ENCODE measurements at places on chromosomes 12 and 14.

DNA sequence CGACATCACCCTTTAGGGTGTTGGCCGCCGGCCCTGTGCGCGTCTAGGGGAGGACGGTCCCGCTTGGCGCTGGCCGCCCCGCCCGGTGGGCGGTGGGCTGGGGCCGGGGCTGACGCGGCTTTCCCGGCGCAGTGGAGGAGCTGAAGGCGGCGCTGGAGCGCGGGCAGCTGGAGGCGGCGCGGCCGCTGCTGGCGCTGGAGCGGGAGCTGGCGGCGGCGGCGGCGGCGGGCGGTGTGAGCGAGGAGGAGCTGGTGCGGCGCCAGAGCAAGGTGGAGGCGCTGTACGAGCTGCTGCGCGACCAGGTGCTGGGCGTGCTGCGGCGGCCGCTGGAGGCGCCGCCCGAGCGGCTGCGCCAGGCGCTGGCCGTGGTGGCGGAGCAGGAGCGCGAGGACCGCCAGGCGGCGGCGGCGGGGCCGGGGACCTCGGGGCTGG, 3.6 kb downstream of the TNFAIP2 start:
- no peak for DNase-seq

DNA sequence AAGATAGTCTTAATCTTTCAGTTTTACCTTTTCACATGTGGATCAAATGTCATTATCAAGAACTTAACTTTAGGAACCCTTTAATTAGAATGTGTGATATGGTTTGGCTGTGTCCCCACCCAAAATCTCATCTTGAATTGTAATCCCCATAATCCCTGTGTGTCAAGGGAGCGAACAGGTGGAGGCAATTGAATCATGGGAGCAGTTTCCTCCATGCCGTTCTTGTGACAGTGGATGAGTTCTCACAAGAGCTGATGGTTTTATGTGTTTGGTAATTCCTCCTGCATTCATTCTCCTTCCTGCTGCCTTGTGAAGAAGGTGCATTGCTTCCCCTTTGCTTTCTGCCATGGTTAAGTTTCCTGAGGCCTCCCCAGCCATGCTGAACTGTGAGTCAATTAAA, 160.6 kb downstream of the MON2 start:
- DNase-seq, result no peak

- no peak for DNase-seq
These were observed 32.4 kb upstream of the HELB start for GRCh38 chr12:66269757-66270383.

DNA sequence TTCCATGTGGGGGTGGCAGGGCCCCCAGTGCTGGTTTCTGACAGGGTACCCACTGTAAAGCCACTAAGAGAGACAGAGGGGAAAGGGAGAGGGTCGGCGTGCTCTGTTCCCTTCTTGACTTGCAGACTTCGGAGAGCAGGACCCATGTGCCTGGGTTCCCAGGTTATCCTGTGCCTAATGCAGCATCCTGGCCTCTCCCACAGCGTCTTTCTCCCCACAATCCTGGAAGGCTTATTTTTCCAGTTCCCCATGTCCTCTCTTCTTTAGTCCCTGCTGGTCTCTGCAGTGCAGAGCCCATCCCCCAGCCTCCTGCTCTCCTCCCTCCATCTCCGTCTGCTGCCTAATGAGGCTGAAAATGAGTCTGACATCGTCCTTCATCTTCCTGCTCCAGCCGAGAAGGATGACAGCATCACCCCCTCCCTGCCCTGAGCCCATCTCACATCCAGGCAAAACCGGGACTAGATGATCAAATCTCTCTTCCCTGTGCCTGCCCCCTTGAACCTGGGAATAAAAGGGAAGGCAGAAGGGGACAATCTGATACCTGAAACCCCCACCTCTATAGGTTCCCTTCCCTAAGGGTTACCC, 15.1 kb downstream of the CALCOCO1 start:
- DNase-seq, result no peak

- no peak for DNase-seq
These were observed 50.5 kb upstream of the FBRSL1 start for GRCh38 chr12:132439333-132439904.

GRCh38 chr14:104202259-104203070, 64.1 kb downstream of the KIF26A start:
- peak; percentile 48 for DNase-seq

GRCh38 chr14:31510222-31510621, 22.4 kb upstream of the GPR33 start:
- no peak for DNase-seq

GRCh38 chr14:58078068-58078467, 73.9 kb downstream of the ARMH4 start:
- DNase-seq, result no peak

- no peak for DNase-seq
These were observed 883 bp upstream of the MYL2 start for GRCh38 chr12:110921262-110921661.

GRCh38 chr12:104909761-104910160, 48.3 kb downstream of the SLC41A2 start:
- DNase-seq, result no peak

DNA sequence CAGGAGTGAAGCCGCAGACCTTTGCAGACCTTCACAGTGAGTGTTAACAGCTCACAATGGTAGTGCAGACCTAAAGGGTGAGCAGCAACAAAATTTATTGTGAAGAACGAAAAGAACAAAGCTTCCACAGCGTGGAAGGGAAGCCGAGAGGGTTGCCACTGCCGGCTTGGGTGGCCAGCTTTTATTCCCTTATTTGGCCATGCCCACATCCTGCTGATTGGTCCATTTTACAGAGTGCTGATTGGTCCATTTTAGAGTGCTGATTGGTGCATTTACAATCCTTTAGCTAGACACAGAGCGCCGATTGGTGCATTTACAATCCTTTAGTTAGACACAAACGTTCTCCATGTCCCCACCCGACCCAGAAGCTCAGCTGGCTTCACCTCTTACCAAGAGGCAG, 35.5 kb downstream of the MAPK1IP1L start:
- no peak for DNase-seq

DNA sequence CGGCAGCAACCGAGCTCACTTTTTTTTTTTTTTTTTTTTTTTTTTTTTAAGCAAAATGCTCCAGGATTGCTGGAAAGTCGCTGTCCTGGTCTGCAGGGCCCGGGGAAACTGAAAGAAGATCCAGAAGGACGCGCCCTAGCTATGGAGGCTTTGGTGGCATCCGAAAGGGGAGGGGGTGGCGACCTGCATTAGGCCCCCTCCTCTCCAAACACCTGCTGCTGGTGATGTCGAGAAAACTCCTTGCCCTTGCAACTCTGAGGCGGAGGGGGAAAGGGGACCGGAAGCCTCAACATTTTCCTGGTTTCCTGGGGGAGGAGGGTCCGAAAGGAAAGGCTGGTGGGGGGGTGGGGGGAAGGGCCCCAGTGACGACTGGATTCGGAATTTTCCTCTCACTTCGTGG, 421.1 kb downstream of the VRK1 start:
- no peak for DNase-seq

DNA sequence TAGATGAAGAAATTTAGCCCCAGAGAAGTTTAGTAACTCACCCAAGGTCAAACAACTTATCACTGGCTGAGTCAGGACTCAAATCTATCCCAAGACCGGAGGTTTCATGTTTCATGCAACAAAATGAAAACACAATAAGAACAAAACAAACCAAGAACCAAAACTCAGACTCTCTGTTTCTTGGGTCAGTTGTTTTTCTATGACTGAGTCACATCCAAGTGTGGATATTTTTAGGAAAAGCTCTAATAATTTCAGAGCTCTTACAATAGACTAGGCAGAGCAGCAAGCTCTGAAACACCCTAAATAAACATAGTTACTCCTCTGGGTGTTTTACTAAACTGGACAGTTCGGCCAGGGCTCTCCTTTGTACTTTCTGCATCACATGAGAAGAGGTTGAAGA, 87.6 kb upstream of the PRB2 start:
- no peak for DNase-seq

DNA sequence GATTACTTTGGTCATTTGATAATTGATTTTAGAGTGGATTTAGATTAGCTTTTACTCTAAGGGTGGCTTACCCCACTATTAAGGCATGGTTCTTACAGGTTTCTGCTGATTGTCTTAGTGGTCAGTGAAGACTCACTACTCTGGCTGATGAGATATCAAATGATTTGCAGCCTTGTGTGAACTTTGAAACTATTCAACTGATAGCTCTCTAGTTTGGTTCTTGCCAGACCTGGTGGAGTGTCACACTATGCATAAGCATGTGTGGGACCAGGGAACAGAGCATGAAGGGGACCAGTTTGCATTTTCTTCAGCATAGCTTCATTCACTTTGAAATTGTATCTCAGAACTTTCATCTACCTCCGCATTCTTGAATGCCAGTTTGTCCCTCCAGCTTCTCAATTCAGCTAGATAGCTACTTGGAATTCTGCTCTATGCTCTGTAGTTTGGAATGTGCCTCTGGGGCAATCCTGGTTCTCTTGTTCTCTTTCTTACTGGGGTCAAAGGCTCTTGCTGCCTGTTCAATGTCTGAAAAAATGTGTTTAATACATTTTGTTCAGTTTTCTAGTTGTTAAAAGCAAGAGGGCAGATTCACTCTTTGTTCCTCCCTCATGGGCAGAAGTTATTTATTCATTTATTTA, 12.7 kb downstream of the SCYL2 start:
- no peak for DNase-seq

- DNase-seq, result no peak
These were observed 21.3 kb upstream of the HSP90B1 start for GRCh38 chr12:103908877-103909276.

GRCh38 chr12:123050331-123050831, 69.9 kb downstream of the ARL6IP4 start:
- no peak for DNase-seq

GRCh38 chr12:3456809-3457208, 34.2 kb upstream of the PRMT8 start:
- no peak for DNase-seq

GRCh38 chr12:25557830-25558436, 4.8 kb upstream of the LMNTD1 start:
- no peak for DNase-seq

- no peak for DNase-seq
These were observed 124.3 kb downstream of the DICER1 start for GRCh38 chr14:95033031-95033430.

GRCh38 chr12:83158613-83159207, 472.0 kb downstream of the TMTC2 start:
- no peak for DNase-seq

- DNase-seq, result peak; percentile 78
These were observed 80.2 kb downstream of the NCOR2 start for GRCh38 chr12:124487066-124487833.

- DNase-seq, result no peak
These were observed 13.0 kb upstream of the KRT83 start for GRCh38 chr12:52334185-52334584.

DNA sequence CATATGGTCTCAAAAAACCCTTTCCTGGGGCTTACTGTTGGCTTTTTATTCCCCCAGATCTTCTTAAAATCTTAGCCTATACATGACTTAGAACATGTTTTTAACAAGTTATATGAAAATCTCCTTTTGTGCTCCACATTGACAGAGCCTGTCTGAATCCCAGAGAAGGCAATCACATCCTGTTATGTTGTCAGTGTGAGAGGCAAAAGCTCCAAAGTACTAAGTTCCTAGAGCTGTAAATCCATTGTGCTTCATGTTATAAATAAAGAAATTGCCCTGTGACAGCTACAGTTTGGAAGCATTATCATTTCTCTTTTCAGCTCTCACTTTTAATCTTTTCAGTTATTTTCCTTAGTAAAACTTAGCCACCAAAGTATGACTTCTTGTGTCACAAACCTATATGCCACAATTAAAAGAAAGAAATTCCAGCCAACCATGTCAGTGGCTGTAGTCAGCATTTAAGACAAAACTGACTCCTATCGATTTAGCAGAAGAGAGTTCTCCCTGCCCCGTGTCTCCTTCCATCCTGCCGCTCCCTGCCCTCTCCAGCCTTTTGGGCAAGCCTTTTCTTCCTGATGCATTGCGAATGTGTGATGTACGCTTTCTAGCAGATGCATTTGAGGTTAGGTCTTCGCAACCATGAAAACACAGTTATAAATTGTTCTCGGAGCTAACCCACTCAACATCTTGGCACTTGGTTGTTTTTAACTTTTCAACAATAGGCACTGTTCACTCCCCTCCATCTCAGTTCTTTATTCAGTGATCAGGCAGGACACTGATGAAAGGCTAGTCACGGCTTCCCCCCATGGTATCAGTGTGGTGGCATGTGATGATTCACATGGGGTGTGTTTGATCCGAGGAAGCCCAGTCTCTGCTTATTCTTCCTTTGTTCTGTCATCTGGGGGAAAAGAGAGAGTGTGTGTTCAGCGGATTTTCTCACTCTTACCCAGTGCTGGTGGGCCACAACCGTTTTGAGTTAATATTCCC, 143.5 kb downstream of the SSPN start:
- DNase-seq, result no peak

DNA sequence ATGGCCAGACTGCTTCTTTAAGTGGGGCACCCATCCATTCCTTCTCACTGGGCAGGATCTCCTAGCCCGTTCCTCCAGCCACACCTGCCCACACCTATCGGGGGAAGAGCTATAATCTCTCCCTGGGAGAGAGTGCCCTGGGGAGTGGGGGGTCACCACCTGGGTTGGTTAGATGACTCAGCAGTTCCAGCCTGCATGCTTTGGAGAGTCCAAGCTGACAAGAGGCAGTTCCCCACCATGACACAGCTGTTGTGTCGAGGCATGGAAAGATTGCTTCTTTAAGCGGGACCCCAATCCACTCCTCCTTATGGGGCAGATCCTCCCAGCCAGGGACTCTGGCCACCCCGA, 52.6 kb upstream of the PPFIA2 start:
- no peak for DNase-seq
